ENCODE measurements at places on chromosomes 3 and 15.

DNA sequence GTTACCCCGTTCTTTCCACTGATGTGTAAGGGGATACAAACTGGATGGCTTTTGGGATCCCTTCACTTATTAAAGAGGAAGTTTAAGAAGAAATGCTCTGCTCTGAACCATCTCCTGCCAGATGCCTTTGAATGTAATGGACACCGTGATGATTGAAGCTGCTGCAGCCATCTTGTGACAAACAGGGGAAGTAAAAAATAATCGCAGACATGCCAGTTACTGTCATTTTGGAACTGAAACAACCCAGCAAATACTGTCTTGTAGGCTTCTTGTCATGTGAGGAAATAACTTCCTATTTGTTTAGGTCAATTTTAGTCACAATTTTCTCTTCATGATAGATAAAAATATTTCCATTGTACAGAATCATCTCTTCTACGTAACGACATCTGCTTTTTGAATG is 224.0 kb downstream of the CHL1 start:
- H3K4me3 ChIP-seq: no peak overlapping the region
- DNase-seq: no peak
- H3K27me3 ChIP-seq: no peaks in the 10 kb centered on the region
- H3K36me3 ChIP-seq: no peaks in the 10 kb centered on the region

DNA sequence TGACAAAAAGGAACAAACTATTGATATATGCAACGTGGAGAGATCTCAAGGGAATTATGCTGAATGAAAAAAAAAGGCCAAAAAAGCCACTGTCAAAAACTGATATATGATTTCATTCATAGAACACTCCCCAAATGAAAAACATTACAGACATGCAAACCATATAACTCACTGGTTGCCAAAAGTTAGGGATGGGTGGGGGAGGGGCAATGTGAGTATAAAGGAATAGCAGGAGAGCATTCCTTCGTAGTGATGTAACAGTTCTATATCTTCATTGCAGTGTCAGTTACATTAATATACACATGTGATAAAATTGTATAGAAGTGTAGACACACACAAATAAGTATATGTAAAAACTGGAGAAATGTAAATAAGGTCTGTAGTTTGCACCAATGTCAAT is 12.2 kb downstream of the GBE1 start:
- H3K27ac ChIP-seq: no peak overlapping the region
- H3K36me3 ChIP-seq: no peaks in the 10 kb centered on the region
- no peak overlapping the region for H3K4me3 ChIP-seq
- no peaks in the 10 kb centered on the region for H3K27me3 ChIP-seq
- peak; percentile 26 for DNase-seq

- H3K27ac ChIP-seq: no peak overlapping the region
- no peak for DNase-seq
- no peaks in the 10 kb centered on the region for H3K36me3 ChIP-seq
- no peak overlapping the region for H3K4me3 ChIP-seq
Observed at GRCh38 chr3:97916576-97916975, 55.7 kb downstream of the RIOX2 start.

- DNase-seq: no peak
- no peaks in the 10 kb centered on the region for H3K4me1 ChIP-seq
- no peak overlapping the region for H3K27ac ChIP-seq
Observed at GRCh38 chr15:52466134-52466701, 62.5 kb downstream of the MYO5A start.

GRCh38 chr3:44995142-44995770 is 19.2 kb downstream of the EXOSC7 start:
- H3K4me3 ChIP-seq: no peak overlapping the region
- peak overlapping the region; percentile 54 for H3K27ac ChIP-seq
- H3K4me1 ChIP-seq: peaks cover 44% of the 10 kb centered on the region
- DNase-seq: peak; percentile 69

DNA sequence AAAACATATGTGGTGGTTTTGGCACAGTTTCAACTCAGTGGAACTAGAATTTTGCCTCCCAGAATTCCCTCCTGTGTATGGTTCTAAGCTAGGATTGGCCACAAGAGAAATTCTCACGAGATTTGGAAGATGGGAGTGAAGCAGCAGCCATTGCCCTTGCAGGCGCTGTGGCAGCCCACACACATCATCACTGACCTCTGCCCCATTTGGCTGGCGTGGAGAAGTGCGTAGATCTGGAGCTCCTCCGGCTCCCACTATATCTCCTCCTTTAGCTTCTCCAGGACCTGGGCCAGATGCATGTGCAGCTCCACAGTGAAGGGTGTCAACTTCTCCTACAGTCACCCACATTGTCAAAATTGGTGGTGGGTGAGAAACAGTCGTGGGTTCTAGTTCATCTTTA is 199.6 kb downstream of the EFHB start:
- no peaks in the 10 kb centered on the region for H3K36me3 ChIP-seq
- no peak overlapping the region for H3K27ac ChIP-seq
- DNase-seq: no peak
- H3K4me1 ChIP-seq: no peaks in the 10 kb centered on the region
- no peaks in the 10 kb centered on the region for H3K27me3 ChIP-seq
- H3K4me3 ChIP-seq: no peak overlapping the region

- H3K4me1 ChIP-seq: peaks cover 15% of the 10 kb centered on the region
- H3K27ac ChIP-seq: no peak overlapping the region
- H3K27me3 ChIP-seq: no peaks in the 10 kb centered on the region
- no peak overlapping the region for H3K4me3 ChIP-seq
- no peak for DNase-seq
Observed at GRCh38 chr3:151501923-151502632, 41.2 kb upstream of the IGSF10 start.

GRCh38 chr15:38171973-38172372 is 80.7 kb upstream of the SPRED1 start:
- H3K4me1 ChIP-seq: peaks cover 2% of the 10 kb centered on the region
- no peaks in the 10 kb centered on the region for H3K36me3 ChIP-seq
- no peaks in the 10 kb centered on the region for H3K27me3 ChIP-seq
- no peak overlapping the region for H3K27ac ChIP-seq
- no peak for DNase-seq
- no peak overlapping the region for H3K4me3 ChIP-seq

- no peak overlapping the region for H3K4me3 ChIP-seq
- peaks cover 4% of the 10 kb centered on the region for H3K4me1 ChIP-seq
- H3K36me3 ChIP-seq: no peaks in the 10 kb centered on the region
- DNase-seq: no peak
- no peak overlapping the region for H3K27ac ChIP-seq
Observed at GRCh38 chr15:88613074-88613944, 7.8 kb upstream of the AEN start.

- H3K36me3 ChIP-seq: no peaks in the 10 kb centered on the region
- no peaks in the 10 kb centered on the region for H3K4me1 ChIP-seq
- H3K27me3 ChIP-seq: no peaks in the 10 kb centered on the region
- no peak overlapping the region for H3K4me3 ChIP-seq
Observed at GRCh38 chr3:184864000-184864399, 52.0 kb downstream of the VPS8 start.

DNA sequence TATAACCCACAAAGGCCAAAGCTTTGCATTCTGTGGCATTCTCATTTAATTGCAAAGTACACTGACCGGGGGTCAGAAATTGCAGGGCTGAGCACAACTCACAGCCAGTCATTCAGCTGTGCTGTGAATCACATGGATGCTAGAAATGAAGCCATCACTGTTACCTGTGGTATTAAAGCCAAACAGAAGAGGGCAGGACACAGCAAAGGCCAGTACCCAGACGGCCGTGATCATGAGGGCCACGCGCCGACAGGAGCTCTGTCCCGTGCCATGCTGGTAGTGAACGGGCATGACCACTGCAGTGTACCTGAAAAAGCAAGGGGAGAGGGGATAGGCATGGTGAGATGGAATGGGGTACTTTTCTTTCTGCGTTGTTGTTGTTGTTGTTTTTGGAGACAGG is 31.6 kb downstream of the DRD3 start:
- H3K27ac ChIP-seq: no peak overlapping the region
- H3K27me3 ChIP-seq: peaks cover 7% of the 10 kb centered on the region
- H3K4me3 ChIP-seq: no peak overlapping the region
- H3K4me1 ChIP-seq: no peaks in the 10 kb centered on the region
- no peaks in the 10 kb centered on the region for H3K36me3 ChIP-seq

- no peak for DNase-seq
- H3K27me3 ChIP-seq: no peaks in the 10 kb centered on the region
- no peak overlapping the region for H3K4me3 ChIP-seq
Observed at GRCh38 chr15:25848784-25849156, 14.4 kb downstream of the ATP10A start.

- DNase-seq: no peak
- H3K27ac ChIP-seq: no peak overlapping the region
- no peaks in the 10 kb centered on the region for H3K27me3 ChIP-seq
Observed at GRCh38 chr15:50206020-50206419, 24.0 kb downstream of the SLC27A2 start.

DNA sequence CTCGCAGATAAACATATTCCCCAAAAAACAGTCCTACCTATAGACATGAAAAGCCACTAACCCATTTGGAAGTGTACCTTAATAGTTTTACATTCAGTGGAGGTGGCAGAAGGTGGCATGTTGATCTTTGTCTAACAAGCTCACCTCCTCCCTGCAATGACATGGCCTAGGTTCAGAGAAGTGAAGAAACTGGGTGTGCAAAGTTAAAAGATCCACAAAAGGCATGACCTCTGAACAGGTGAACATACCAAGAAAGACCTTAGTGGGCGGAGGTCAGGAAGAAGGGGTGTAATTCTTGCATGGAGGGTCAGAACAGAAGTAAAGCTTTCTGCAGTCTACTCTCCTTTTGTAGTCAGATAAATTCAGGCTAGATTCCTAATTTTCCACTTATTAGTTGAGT is 822 bp downstream of the MRPL3 start:
- H3K27ac ChIP-seq: peak overlapping the region; percentile 94
- peaks cover 34% of the 10 kb centered on the region for H3K36me3 ChIP-seq
- peaks cover 5% of the 10 kb centered on the region for H3K27me3 ChIP-seq
- peaks cover 21% of the 10 kb centered on the region for H3K4me1 ChIP-seq
- H3K4me3 ChIP-seq: peak overlapping the region; percentile 98
- DNase-seq: no peak

DNA sequence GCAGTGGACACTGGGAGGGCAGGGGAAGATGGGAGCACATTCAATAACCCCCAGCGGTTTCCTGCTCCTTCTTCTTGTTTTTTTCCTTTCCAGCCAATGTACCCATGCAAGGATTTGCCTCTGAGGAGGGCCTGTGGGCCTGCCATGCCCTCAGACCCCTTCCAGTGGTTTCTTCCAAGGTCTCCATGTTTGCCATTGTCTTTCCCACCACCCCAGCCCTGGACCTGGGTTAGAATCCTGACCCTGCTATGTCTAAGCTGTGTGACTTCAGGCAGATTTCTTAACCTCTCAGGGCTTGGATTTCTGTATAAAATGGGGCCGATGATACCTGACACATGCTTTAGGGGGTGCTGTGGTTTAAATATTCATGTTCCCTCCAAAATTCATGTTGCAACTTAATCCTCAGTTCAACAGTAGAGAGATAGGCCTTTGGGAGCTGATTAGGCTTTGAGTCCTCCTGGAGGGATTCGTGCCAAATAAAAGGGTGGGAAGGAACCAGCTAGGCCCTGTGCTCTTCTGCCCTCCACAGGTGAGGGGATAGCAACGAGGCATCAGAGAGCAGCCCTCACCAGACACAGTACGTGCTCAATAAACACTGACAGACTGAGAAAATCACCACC is 46.3 kb upstream of the FLNB start:
- H3K27me3 ChIP-seq: no peaks in the 10 kb centered on the region
- H3K36me3 ChIP-seq: no peaks in the 10 kb centered on the region
- H3K4me3 ChIP-seq: no peak overlapping the region
- DNase-seq: peak; percentile 37
- H3K27ac ChIP-seq: no peak overlapping the region

- H3K27ac ChIP-seq: no peak overlapping the region
- no peak for DNase-seq
- H3K4me1 ChIP-seq: no peaks in the 10 kb centered on the region
- H3K27me3 ChIP-seq: no peaks in the 10 kb centered on the region
- H3K36me3 ChIP-seq: no peaks in the 10 kb centered on the region
- H3K4me3 ChIP-seq: no peak overlapping the region
Observed at GRCh38 chr3:13513913-13514517, 33.9 kb downstream of the HDAC11 start.

GRCh38 chr15:58377193-58377592 is 54.6 kb upstream of the LIPC start:
- DNase-seq: no peak
- H3K27ac ChIP-seq: no peak overlapping the region
- no peaks in the 10 kb centered on the region for H3K27me3 ChIP-seq

DNA sequence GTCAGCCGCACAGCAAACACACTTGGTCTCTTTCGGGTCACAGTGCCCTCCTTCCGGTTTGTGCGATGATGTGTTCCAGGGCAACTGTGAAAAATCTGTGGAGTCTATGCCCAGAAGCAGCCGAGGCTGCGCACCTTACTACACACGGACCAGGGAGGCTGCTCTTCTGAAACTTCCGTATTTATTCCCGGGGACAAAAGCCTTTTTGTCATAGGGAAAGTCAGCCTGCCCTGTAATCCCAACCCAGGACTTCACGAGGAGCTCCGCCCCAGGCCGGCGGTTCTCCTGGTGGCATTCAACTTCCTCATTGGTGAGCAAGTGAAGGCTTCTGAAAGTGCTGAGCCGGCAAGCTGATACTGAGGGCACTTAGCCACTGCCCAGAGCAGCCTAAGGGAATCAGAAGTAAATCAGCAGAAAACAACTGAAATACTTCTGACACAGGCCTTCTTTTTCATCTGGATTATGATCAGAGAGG is 126.5 kb downstream of the FMN1 start:
- peaks cover 69% of the 10 kb centered on the region for H3K27me3 ChIP-seq
- H3K36me3 ChIP-seq: no peaks in the 10 kb centered on the region
- H3K4me3 ChIP-seq: peak overlapping the region; percentile 5
- no peak for DNase-seq
- no peak overlapping the region for H3K27ac ChIP-seq

- H3K4me3 ChIP-seq: no peak overlapping the region
- H3K27ac ChIP-seq: no peak overlapping the region
- no peaks in the 10 kb centered on the region for H3K4me1 ChIP-seq
- H3K27me3 ChIP-seq: no peaks in the 10 kb centered on the region
Observed at GRCh38 chr3:124976383-124976782, 41.8 kb upstream of the MUC13 start.

- no peaks in the 10 kb centered on the region for H3K4me1 ChIP-seq
- DNase-seq: no peak
- H3K4me3 ChIP-seq: no peak overlapping the region
- H3K27me3 ChIP-seq: no peaks in the 10 kb centered on the region
Observed at GRCh38 chr3:43180027-43180426, 74.1 kb upstream of the POMGNT2 start.

- peaks cover 21% of the 10 kb centered on the region for H3K4me1 ChIP-seq
- no peaks in the 10 kb centered on the region for H3K36me3 ChIP-seq
- peak within 1 kb of the TSS; percentile 79 for H3K27ac ChIP-seq
- H3K27me3 ChIP-seq: no peaks in the 10 kb centered on the region
Observed at GRCh38 chr3:126982471-126983175, at the start of gene PLXNA1. PLXNA1 (plus strand) TSS chr3:126983115; CDS start chr3:126988594, 5,479 bp downstream.

- no peak overlapping the region for H3K4me3 ChIP-seq
- peak; percentile 97 for DNase-seq
- H3K36me3 ChIP-seq: no peaks in the 10 kb centered on the region
- peaks cover 32% of the 10 kb centered on the region for H3K4me1 ChIP-seq
Observed at GRCh38 chr15:70526221-70526973, 237.0 kb downstream of the UACA start.

- no peaks in the 10 kb centered on the region for H3K36me3 ChIP-seq
- H3K27ac ChIP-seq: no peak overlapping the region
- no peak for DNase-seq
Observed at GRCh38 chr15:83082730-83083386, 15.8 kb upstream of the BTBD1 start.

Data from A673 (cell line).